CD4-positive, alpha-beta T cell treated with Interleukin-6 for 4 hours (primary cell): ENCODE measurements at places on chromosomes 7 and 10.

DNA sequence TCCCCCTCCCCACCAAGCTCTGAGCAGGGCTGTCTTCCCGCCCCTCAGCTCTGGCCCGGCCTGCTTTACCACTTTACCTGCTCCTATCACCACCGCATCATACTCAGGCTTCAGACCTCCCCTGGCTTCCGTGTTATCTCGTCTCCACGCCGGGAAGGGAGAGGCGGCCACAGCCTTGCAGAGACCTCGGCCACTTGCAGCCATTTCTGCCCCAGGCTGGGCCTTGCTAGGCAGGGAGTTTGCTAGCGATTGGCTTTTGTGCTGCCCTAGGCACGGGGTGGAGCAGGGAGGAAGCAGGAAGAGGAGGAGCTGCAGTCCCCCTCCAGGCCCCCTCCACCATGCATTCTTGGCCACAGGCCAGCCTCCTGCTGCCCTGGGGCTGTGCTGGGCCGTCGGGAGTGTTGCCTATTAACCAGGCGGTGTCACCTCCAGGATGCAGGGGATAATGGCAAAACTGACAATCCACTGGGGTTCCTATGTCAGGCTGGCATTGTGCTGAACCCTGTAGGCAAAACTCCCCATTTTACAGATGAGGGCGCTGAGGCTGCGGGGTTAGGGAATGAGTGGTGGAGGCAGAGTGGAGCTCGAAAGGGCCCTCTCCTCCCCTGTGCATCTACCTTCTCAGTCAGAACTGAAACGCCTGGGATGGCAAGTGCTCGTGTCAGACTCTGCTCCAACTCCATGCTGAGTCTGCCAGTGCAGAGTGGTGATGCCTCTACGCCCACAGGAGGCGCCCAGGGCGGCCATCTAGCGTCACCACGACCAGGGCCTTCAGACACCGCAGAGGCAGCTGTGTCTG lies at the start of gene PYROXD2:
TSS of gene PYROXD2 (minus strand) at position 251 of the 799 bp plus-strand sequence. CDS start at position 204, 47 bp downstream.
- DNase-seq, result peak; percentile 79

- DNase-seq, result no peak
These were observed 784.3 kb downstream of the DNAJB9 start for GRCh38 chr7:109354000-109354399.

DNA sequence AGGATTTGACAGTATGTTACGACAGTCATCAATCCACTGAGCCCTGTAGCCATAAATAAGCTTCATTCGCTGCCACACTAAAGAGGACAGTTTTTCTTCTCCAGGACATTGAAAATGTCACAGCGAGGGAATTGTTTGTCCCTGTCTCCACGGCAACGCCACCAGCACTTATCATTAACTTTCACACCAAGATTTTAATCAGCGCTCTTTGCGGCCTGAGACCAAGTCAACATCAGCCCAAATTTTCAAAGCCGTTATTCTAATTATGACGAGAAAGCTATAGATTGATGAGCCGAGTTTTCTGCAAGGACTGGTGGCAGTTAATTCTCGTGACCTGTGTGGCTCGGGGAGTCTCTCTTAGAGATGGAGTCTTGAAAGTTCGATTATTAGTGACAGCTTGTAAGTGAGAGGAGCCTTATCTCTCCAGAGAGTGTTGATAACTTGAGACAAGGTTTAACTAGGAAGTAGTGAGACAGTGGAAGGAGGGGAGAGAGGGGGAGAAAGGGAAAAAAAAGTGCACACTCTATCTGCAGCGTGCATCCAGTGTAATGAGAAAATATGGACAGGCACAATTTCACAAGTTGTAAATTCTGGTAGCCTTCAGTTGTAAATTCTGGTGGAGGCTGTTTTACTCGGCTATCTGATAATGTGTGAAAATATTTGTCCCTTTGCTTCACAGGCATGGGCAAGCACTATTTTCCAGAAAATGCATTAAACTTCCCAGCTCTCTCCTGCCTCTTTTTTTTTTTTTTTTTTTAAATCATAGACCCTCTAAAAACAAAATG lies 473.3 kb downstream of the LRMDA start:
- no peak for DNase-seq

DNA sequence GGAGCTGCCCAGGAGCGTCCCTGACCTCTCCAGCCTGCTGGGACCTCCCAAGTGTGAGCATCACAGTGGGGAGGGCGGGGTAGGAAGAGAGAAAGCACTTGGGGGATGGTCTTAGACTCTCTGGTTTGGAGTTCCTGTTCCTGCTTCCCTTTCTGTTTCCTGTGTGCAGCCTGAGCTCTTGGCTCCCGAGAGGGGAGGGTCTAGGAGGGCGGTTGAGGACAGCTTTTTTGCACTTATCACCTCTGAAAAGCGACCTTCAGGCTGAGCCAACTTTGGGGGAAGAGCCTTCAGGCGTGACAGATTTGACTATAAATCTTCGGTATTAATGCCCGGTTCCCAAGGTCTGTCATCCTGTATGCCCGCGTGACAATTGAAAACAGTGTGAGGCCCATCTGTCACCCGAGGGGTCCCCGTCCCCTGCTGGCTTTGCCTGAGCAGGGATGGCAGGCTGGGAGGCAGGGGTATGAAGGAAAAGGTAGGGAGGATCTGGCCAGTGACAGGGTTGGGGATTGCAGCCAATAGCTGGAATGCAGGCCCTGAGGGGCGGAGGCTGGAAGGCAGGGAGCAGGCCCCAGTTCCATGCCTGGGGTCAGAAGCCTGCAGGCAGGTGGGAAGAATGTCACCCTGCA lies 78.6 kb downstream of the CDH23 start:
- DNase-seq, result no peak

DNA sequence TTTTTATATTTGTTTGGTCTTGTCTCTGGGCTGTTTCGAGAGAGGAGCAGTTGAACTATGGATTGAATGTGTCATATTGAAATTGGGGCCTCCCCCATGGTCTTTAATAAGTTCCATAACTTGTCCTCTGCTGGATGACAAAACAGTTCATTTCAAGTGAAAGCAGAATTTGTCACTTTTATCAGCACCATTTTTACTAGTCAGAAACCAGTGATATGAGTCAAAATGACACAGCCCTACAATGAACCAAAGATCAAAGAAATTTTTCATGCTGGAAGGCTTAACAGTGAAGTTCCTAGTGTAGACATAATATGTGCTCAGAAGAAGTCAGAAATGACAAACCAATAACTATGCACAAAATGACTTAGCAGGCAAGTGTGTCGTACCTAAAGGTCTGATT lies 133.6 kb upstream of the VWC2 start:
- no peak for DNase-seq

DNA sequence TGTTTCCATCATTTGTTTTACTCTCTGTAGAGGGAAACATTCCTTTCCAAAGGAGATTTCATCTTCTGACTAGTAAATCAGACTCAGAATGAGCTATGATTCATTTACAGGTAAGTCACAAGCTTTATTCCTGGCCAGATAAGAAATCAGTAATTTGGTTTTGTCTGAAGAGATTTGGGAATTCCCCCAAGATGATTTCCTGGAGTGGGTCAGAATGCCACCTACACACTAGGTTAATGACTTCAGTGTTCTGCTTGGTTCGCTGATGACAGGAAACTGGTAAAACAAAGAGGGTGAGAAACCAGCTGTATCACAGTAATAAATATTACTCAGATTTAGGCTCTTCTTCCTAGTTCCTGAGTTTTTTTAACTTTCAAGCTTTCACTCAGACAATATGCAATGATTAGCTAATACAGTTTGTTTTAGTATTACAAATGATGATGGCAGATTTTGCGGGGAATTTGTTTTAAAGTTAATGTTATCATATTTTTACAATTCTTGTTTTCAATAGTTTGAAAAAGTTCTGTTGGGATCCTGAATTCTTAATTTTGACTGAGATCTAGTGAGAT lies 8.3 kb upstream of the ASZ1 start:
- no peak for DNase-seq

- DNase-seq, result no peak
These were observed 60.7 kb upstream of the TMEM72 start for GRCh38 chr10:44850356-44850934.
